ENCODE measurements at places on chromosomes 16 and 17. TPM values are rescaled to one million over a fixed set of nuclear protein-coding genes. Genes with fewer than 3 reads are reported as not detected.

DNA sequence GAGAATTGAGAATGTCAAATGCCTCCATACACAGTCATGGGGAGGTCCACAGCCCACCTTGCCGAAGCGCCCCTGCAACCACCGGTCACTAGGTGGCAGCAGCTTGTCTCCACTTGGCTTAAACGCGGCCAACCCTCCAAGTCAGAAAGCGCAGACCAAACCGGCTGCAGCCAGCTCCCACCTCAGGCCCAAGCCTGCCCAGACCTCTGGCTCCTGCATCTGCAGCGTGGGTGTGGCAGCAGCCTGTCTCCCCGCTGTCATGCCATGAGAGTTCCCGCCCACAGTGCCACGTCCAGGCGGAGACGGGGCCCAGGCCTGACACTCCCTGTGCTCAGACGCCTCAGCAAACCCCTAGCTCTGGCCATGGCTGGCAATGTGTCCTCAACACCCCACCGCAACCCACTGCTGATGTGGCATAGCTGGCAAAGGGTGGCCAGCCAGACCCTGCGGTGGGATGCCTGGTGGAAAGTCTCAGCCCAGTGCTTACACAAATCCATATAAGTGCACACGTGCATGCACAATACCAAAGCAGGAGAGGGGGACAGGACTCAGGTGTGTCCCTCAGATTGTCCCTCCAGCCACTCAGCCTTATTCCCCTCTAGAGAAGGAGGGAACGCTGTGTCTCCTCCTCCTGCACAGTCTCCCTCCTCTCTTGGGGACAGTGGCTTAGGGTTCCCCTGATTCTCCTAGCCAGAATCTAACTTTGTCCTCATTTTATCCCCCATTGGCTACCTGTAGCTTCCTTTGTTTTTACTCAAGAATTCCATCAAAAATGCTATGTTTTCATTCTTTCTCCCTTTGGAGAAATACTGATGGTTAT lies 10.9 kb downstream of the COPZ2 start:
- DNase-seq = peak; percentile 90

DNA sequence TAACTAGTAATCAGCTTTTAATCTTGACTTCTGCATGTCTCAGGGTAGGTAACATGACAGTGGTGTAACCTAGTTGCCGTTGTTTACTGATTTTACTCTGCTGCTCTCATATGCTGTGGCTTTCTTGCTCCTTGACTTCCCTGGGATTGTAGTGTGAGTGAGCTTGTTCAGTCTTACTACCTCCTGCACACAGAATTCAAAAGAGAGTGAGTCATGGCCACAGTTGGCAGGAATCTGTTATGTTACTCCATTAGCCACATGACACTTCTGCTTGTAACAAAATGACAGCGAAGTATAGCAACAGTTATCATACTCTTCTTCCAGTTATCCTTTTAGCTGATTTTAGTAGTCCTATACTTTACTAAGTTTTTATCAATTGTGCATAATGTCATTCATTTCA lies 18.8 kb downstream of the TNRC6A start:
- DNase-seq = no peak

Gene NPW
- total RNA-seq = not detected

DNA sequence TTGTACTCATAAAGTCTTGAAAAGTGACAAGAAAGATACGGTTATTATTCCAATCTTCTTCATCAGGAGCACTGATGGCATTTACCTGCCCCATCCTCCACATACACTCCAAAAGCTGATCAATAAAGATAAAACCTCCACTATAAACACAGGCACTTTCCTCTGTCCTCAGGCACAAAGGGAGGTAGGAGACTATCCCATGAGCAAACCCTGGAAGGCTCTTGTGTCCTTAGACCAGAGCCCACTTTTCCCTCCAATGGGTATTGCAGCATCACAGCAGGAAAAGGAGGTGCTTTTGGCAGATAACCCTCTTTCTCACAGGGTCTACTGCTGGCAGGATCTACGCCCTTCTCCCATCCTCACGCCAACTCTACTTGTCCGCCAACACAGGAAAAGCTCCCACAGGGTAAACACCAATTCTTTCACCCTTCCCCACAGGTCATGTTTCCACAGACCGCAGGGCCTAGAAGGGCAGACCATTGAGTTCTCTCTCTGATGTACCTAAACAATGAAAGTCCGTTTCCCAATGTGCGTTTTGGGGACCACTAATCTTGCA lies 28.7 kb downstream of the NXPH3 start:
- DNase-seq = no peak

DNA sequence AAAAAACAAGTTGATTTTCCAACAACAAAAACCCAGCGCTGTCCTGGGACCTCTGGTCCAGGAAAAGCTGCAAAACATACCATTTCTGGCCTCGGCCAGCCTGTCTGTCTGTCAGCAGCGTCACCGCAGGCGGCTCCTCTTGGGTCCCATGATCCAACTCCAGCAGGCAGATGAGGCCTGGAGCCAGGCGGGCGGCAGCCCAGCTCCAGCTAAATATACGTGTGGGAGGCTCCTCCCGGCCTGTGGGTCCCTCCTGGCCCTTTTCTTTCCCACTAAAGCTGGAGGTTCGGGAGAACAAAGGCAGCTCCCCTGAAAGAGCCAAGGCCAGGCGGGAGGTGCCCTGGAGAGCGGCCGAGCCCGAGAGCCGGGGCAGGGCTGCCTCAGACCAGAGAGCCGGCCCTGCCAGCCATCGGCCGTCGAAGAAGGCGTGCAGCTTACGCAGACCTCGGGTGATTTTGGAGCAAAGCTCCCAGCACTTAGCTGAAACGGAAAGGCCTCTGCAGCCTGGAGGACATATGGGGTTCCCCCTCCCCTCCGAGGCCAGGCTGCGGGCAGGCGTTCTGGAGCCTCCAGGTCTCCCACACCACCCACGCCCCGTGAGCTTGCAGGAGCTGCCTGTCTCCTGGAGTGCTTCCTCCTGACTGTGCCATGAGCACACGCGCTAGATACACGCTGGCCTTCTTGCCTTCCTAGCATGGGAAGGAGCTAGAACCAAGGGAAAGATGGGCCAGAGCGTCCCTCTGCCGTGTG lies 19.9 kb upstream of the JPH3 start:
- DNase-seq = peak; percentile 88

DNA sequence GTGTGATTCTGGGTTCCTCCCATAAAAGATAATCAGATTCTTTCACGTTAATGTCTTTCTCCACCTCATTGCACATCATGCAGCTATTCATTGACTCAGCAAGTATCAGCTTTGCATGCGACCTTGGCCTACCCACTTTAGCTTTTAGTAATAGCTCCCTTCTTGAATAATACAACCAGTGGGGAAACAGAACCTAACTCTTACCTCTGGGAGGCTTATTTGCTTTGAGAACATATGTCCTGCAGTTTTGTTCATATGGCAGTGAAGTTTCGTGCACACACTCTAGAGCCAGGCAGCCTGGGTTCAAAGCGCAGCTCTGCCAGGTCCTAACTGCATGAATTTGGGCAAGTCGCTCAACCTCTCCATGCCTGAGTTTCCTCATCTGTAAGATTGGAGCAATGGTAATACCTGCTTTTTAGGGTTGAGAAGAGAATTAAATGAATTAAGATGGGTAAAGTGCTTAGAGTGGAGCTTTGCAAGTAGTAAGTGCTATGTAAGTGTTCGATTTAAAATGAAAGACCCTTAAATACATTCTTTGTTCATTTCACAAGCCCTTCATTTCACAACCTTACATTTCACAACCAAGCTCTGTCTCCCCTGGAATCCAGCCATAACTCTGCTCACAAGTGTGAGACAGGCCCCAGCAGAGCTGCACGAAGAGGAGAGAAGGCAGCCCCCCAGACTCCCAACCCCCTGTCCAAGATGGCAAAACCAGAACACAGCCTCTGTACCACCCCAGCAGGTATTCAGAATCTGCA lies 29.3 kb downstream of the MAPT start:
- DNase-seq = no peak

Gene VPS9D1
- total RNA-seq = 11.2 TPM

- no peak for DNase-seq
Observed at GRCh38 chr16:83847371-83848225, 39.8 kb downstream of the HSBP1 start.

DNA sequence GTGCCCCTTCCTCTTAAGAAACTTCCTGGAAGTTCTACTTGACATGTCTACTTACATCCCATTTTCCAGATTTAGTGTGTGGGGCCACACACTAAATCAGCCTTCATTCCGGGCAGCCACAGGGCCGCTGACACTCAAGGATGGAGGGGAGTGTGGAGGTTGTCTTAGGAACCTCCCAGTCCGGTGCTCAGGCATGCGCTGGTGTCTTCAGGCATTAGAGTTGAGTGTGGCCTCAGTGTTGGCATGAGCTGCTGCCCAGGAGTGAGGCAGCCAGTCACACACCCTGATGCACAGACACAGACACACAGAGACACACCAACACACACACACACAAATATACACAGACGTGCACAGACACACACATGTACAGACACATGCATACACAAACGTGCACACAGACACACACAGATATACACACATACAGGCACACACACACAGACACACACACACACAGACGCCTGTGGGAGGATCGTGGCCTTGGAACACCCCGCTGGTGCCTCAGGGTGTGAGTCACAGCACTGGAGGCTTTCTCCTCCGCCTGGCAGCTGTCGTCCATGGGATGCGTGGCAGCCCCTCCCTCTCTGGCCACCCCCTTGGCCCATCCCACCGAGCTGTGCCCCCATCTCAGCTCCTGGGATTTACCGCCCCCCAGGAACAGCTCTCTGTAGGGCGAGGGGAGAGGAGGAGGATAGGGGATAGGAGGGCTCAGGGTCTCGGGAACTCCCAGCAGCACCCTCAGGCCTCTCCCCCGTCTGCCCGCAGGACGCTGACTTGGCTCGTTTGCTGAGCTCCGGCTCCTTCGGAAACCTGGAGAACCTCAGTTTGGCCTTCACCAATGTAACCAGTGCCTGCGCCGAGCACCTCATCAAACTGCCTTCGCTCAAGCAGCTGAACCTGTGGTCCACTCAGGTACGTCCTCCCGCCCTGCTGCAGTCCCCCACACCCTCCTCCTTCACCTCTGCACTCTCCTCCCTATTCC lies 75.6 kb upstream of the PLCG2 start:
- peak; percentile 17 for DNase-seq

DNA sequence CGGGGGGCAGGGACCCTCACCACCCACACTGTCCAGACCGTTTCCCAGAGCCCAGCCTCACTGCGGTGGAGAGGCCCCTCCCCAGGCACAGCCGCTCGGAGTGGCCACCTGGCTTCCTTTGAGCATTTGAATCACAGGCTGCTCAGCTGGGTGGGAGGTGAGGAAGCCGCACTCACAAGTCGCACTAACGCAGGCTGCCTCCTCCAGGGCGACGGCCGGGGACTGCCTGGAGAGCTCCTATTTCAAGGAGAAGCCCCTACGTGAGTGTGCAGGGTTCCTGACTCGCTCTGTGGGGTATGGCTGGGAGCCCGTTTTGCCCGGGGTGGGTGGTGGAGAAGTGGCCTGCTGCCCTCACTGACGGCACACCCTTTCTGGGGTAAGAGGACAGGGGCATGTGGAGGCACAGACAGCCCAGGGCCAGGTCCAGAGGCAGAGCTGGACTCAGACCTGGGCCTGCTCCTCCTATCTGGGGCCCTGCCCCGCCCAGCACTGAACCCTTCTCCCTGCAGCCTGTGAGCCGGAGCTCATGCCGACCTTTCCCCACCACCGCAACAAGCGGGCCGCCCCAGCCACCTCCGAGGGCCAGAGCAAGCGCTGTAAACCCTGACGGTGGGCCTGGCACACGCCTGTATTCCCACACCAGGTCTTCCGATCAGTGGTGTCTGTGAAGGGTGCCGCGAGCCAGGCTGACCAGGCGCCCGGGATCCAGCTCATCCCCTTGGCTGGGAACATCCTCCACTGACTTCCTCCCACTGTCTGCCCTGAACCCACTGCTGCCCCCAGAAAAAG lies 6.2 kb downstream of the SPATA2L start:
- no peak for DNase-seq

GRCh38 chr17:72120642-72121163 lies at the start of gene SOX9:
Gene SOX9, plus strand, starts transcription at chr17:72121020. Its CDS starts 372 bp downstream, at chr17:72121392.
- peak; percentile 91 for DNase-seq

- no peak for DNase-seq
Observed at GRCh38 chr17:20313306-20313705, 154.0 kb downstream of the LGALS9B start.

- DNase-seq = no peak
Observed at GRCh38 chr17:83008186-83008510, 71.3 kb upstream of the METRNL start.
